ENCODE measurements at places on chromosomes 7 and 10.

GRCh38 chr7:28646376-28647075 is 234.2 kb downstream of the CREB5 start:
- DNase-seq, result no peak

- no peak for DNase-seq
These were observed 208.4 kb upstream of the TCERG1L start for GRCh38 chr10:131519723-131520605.

DNA sequence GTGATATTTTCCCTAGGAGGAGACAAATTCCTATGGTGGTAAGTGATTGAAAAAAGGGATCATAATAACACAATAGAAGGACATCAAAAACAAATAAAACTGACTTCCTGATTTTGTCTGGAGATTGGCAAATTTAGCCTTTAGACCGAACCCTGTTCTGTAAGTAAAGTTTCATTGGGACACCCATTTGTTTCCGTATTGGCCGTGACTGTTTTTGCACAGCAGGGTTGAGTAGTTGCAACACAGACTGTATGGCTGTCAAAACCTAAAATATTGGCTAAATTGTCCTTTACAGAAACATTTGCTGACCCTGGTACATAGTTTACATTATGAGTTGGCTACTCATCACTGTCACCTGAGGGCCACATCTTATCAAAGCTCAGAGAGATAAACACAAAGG is 168.6 kb downstream of the PRKCQ start:
- DNase-seq, result no peak

- no peak for DNase-seq
These were observed 259.2 kb downstream of the HDAC9 start for GRCh38 chr7:18754766-18755165.

DNA sequence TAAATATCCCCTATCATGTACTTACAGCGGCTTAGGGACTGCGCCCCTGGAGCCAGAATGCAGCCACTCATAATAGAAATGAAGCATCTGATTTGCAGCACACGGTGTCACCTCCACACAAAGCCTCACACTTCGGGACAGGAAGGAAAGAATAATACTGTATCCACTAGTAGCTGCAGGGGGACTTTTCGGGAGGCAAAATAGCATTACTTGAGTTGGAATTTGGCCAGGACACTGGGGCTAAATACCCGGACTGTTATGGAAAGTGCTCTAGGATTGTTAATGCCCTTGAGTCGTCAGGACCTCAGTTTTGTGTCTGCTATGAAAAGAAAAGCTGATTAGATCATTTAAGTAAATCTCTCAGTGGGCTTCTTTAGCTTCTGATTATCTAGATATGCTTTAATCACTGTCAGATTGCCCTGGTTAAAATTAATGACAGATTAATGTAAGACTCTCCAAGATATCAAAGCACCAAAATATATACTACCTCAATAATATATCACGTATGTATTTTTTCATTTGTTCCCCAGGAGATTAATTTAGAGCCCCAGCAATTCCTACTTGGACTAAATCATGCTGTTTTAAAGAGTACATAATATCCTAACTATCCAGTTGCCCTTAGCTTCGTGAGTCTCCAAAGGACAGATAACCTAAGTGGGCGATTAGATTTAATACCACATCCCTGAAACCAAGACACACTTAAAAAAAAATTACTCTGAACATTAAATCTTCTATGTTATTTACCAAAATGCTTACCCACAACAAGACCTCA is 173.0 kb upstream of the NEBL start:
- no peak for DNase-seq

DNA sequence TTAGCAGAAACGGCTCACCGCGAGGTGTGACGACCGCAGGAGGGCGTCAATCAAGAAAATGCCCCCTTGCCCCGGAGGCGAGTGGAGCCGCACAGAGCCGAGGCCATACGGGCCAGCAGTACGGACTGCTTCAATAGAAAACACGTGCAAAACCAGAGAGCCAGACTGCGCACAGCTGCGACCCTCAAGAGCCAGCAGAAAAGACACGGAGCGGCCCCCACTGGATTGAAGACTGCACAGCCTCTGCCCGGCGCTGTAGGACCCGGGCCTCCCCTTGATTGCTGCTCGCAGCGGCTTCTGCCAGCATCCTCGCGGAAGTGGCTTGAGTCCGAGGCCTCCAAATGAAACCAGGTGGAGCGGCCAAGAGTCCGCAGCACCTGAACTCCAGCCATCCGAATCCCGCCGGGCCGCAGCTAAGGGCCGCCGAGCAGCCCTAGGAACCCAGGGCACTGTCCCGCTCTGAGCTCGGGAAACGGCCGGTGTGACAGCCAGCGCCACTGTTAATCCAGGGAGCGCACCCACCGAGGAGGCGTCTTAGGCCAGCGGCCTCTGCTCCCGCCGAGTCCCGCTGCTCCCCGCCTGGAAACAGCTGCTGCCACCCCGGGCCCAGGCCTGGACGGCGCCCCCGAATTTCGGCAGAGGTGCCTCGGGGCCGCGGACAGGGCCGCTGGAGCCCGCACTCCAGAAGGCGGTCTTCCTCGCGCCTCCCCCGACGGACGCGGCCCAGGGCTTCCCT is 660 bp upstream of the HHEX start:
- no peak for DNase-seq

- DNase-seq, result no peak
These were observed 21.6 kb downstream of the LIPJ start for GRCh38 chr10:88608052-88608732.

- no peak for DNase-seq
These were observed 626.5 kb upstream of the AUTS2 start for GRCh38 chr7:68971634-68972340.

DNA sequence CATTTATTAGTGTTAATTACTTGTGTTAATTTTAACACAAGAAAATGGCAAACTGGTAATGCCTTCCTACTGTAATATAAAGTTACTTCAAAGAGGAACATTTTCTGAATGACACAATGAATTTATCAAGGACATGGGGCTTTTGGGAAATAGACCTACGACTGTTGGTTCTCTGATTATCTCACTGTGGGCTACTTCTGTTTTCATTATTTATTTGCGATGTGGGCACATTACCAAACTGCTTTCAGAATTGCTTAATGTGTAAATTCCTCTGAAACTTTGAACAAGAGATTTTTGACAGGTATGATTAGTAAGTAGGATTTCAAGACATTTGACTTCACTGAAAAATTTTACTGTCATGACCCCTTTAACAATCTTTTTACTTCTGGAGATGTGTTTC is 535.6 kb downstream of the CNTNAP2 start:
- DNase-seq, result no peak

- DNase-seq, result no peak
These were observed 2.1 kb upstream of the SFMBT2 start for GRCh38 chr10:7412928-7413282.

GRCh38 chr7:131203291-131203976 is 124.2 kb upstream of the MKLN1 start:
- no peak for DNase-seq

- DNase-seq, result no peak
These were observed 1.2 kb upstream of the ZEB1 start for GRCh38 chr10:31317652-31318381.

DNA sequence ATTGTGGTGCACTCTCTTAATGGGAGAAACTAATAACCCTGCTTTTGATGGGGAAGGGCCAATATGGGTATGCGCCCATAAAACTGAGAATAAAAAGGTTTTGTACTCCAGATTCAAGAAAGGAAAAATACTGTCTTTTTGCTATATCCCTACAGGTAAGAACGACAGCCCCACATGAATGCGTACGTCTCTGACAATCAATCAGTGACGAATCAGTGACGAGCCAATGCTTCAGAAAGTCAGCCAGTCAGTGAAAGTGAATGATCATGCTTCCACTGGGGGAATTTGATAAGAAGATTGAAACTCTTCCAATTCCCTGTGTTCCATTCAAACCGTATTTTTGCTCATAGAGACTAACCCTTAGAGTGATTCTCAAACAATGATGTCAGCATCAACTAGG is 26.3 kb downstream of the ARL5B start:
- no peak for DNase-seq

- no peak for DNase-seq
These were observed 31.7 kb upstream of the ASL start for GRCh38 chr7:66043681-66044497.
